ENCODE measurements at places on chromosomes 5 and 9.

DNA sequence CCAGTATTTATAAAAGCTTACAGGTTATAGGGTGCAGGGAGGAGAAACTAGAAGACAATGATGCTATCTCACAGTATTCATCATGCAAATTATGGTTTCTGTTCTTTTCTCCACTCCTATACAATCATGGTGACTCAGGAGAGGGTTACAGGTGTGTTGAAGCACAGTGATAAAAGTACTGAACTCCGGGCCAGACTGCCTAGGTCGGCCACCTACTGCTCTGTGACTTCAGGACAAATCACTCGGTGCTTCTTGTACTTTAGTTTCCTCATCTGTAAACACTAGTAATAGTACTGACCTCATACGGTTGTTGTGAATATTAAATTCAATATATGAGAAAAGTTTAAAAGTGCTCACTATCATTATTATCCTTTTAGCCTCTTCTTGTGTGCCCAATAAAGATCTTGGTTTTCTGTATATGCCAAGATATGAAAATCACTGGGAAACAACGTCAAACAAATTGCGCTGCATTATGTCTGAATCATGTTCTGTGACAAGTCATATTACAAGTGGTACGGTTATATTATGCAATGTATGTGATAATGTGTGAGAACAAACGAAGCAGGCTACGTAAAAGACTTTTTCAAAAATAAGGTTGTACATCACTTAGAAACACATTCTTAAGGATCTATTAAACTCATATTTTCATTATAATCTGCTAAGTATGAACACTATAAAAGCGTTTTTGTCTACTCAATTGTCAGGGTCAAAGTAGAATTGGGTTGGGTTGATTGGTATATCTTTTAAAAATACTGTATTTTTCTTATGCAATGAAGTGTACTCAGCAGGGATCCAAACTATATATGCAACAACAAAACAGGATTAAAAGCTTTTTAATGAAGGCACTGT is 153.3 kb downstream of the EFNA5 start:
- DNase-seq, result no peak

DNA sequence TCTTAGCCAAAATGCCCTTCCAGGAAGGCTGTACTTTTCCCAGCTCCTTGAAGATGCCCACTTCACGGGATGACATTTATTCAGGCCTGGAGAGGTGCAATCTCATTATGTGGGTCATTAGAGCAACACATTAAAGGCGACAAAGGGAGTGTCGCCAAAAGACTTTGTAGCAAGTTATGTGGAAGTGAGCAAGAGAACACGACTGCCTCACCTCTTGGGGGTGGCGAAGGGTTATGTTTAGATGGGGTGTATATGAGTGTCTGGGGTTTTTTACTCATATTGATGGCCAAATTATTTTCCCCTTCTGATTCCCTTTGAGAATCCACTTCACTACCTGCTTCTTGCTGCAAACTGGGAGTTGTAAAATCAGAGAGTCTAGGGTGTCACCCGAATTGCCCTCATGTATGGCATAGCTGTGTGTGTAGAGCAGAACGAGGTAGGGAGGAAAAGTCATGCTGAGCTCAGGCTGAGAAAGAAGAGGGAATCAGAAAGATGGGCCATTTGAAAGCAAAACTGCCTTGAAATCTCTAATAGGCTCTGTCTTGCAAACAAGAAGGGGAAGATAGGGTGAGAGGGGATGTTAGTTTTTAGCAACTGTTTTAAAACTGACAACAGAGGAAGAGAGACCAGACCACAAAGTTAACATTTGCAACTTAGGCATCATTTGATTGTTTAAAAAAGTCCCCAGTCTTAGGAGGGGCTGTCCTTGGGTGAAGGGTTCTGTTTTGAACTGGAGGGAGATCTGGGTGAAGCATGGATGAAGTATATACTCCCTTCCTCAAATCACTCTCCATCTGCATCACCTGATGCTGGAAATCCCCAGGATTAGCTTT is 97.1 kb upstream of the IL12B start:
- no peak for DNase-seq

- DNase-seq, result peak; percentile 6
These were observed at the start of gene RGS7BP for GRCh38 chr5:64505769-64506566. TSS of gene RGS7BP (plus strand) at chr5:64506015. CDS start at chr5:64506625, 610 bp downstream.

DNA sequence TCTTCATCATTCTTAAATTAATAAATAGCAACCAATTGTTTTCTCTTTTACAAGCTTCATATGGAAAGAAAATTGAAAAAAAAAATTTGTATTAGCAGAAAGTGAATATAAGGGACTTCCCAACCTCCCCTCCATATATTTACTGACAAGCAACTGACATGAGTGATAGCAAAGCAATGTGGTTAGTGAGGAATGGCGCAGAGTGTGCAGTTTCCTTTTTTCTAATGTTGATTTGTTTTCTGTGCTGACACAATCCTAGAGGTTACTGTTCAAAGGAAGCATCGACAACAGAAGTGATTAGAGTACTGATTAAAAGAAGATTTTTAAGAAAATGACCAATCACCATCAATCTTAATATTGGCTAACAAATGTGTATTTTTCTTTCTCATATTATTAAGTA is 1.7 kb upstream of the PTGER4 start:
- DNase-seq, result no peak

- DNase-seq, result no peak
These were observed 157.4 kb downstream of the EDIL3 start for GRCh38 chr5:84227236-84227635.

DNA sequence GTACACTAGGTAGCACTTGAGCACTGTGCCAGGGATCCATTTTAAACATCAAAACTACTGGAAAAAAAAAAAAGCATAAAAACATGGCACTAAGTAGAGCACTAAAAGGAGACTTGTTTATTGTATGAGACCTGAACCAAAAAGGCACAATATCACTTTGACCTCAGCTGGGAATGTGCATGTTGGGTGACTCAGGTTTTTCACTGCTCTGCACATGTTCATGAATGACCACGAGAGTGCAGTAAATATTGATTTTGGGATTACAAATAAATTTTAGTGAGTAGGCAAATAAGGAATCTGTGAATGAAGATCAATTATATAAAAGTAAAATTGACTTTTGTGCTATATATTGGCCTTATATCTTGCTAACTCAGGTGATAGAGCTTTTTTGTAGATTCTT is 11.8 kb downstream of the RMI1 start:
- DNase-seq, result no peak

- no peak for DNase-seq
These were observed 49.6 kb downstream of the ANKDD1B start for GRCh38 chr5:75660678-75661465.

Data from NCI-H1417 treated with DMSO at 0.1 percent for 48 hours (cell line).